ENCODE measurements at places on chromosomes 12 and 14.

GRCh38 chr12:95942101-95942523 lies 302 bp downstream of the CCDC38 start:
- no peak for DNase-seq

GRCh38 chr12:129614221-129614885 lies 289.5 kb downstream of the TMEM132D start:
- DNase-seq: peak; percentile 75

DNA sequence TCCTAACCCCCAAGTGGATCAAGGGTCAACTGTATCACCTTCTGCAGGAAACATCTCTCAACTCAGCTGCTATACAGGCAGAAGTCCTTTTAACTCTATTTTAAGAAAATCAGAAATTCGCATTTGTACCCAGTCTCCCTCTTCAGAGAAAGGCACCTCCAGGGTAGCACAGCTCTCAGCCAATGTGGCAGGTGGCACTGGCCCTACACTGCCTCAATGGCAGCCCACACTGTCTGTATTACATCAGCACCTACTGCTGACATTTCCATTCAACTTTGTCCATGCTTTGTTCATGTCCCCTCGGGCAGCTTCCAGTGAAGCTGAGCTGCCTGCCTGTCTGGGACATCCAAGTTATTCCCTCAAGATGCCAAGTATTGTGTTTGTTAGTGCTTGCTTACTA lies 8.8 kb downstream of the SPTSSA start:
- no peak for DNase-seq

GRCh38 chr12:120457133-120457532 lies 10.9 kb downstream of the GATC start:
- DNase-seq: no peak

DNA sequence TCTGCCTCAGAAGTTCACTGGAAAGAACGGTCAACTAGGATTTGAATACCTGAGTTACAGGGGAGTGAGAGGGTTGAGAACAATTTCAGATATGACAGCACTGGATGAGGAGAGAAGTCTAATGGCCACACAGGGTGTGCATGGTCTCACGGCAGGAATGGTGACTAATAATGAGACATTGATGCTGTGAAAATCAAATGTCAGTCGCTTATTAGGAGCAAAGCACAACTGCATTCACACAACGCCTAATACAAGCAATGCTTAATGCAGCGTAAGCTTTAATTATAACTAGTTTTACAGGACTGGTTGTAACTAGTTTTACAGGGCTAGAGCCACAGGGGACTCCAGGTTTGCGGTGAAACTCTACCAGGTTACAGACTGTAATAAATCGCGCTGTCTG lies 23.4 kb upstream of the PRIMA1 start:
- DNase-seq: no peak

- peak; percentile 9 for DNase-seq
These were observed 123.6 kb downstream of the SCARB1 start for GRCh38 chr12:124739953-124740561.

DNA sequence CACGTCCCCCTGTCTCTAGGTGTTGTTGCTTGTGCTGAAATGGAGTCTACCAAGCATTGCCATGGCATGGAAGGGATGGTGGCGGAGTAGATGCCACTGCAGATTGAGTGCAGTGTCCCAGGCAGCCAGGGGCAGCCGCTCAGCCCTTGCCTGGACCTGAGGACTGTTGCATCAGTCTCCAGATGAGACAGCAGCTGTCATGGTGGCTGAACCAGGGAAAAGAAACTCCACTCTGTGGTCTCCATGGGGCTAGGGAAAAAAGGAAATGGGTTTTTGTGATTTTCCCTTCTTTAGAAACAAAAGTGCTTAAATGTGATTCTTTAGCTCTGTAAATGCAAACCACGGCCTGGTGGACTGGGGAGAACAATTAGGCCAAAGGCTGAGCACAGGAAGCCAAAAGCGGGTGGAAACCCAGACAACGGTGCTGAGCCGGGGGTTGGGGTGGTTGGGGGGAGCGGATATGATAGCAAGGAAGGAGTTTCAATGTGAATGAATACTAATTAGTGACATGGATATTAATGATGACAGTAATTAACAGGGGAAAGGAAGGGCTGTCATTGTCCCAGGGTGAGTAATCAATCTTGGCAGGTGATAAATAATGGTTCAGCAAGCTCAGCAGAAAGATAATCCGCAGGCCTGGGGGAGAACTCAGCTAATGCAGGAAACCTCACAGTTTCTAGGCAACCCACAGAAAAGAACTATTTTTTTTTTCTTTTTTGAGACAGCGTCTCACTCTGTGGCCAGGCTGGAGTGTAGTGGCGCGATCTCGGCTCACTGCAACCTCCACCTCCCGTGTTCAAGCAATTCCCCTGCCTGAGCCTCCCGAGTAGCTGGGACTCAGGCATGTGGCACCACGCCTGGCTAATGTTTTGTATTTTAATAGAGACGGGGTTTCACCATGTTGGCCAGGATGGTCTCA lies 442.6 kb downstream of the DPF3 start:
- peak; percentile 13 for DNase-seq

DNA sequence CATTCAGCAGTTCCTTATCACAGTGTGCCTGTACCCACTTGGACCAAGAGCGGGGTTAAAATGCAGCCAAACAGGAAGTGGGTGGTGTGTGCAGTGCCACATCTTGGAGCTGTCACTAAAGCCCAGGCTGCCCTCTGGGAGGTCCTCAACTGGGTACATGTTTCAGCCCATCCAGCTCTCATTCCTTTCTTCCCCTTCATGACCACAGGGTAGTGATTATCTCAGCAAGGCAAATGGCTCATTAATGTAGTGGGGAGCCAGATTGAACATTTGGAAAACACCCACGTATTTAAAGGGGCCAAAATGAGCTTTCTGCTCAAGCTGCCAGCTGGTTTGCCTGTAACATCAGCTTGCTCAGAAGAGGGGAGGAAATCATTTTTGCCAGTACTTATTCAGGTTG lies 210.8 kb upstream of the BTG1 start:
- no peak for DNase-seq

DNA sequence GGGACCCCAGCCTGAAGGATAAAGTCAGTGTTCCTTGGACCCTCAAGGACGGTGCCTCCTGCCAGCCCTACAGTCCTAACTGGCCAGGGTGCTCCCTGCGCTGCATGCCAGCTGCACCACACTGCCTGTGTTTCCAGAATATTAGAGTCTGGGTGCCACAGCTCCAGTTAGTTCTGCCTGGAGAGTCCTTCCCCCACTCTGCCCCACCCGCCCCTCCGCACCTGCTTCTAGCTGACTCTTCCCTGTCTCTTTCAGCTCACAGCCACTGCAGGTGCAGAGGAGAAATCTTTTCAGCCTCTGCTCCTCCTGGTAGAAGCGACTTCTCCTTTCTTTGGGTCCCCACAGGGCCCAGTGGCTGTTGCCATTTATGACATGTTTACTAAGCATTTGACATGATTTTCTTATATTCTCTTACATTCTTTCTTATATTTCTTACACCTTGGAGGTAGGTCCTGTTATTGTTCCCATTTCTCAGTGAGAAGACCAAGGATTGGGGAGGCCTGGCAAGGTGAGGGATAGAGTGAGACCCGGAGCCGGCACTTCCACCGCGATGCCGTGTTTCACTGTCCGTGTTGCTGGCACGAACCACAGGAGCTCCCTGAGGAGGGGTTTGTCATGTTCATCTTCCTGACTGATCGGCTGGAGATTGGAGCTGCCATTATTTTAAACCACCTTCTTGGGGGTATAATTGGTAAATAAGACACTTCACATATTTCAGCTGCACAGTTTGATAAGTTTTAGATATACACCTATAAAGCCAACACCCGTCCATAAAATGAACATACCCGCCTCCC lies 29.4 kb downstream of the SYNE3 start:
- no peak for DNase-seq

DNA sequence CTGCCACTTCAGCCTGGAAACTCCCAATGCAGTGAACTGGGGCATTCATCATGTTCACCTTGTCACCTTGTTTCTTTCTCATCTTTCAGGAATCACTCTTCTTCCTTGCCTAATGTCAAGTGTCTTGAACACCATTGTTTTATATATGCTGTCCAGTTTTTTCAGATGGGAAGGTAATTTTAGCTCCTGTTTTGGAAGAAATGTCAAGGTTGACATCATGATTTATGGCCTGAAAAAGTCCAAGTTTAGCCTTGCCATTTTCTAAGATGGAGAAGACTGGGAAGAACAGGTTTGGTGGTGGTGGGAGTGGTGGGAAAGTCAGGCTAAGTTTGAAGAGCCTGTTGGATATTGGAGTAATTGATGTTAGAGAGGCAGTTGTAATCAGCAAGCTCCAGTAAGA lies 54.0 kb downstream of the ADCK1 start:
- DNase-seq: no peak

DNA sequence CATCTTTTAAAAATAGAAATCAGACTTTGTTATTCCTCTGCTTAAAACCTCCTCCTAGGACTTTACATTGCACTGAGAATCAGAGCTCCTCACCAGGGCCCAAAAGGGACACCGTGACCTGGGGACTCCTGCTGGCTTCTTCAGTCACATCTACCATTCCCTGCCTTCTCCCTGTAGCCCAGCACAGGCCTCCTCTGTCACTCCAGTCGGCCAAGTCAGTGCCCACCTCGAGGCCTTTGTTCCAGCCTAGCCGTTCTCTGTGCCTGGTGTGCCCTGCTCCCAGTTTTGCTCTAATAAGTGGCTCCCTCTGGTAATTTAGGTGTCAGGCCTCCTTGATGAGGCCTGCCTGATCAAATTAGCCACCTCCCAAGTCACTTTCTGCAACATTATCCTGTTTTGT lies 27.4 kb downstream of the CRADD start:
- no peak for DNase-seq

GRCh38 chr12:30323008-30323407 lies 372.7 kb downstream of the IPO8 start:
- no peak for DNase-seq

DNA sequence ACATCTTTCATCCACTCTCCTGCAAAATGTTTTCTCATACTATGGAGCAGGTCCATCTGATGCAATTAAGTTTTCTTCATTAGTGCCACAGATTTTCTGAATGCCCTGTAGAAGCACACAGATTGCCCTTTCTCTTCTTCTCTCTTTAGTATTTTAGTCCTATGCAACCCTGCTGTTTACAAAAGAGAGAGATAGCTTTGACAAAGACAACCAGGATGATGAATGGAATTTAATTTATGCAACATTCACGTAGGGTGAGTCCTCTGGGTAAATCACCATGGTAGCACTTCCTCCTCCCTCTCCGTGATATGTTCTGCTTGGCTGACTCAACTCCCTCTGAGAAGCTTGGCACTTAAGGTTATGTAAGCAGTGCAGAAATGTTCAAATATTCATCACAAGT lies 400.9 kb upstream of the PDE3A start:
- peak; percentile 50 for DNase-seq

DNA sequence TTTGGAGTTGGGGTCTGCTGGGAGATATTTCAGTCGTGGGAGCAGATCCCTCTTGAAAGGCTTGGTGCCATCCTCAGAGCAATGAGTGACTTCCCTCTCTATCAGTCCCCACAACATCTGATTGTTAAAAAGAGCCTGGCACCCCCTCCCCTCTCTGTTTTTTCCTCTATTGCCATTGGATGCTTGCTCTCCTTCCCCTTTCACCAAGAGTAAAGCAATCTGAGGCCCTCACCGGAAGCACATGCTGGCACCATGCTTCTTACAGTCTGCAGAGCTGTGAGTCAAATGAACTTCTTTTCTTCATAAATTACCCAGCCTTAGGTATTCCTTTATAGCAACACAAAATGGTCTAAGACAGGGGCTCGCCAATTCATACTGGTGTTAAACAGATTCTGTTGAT lies 99.1 kb upstream of the CCND2 start:
- DNase-seq: no peak

GRCh38 chr14:100120522-100121269 lies 38.7 kb downstream of the DEGS2 start:
- DNase-seq: no peak

DNA sequence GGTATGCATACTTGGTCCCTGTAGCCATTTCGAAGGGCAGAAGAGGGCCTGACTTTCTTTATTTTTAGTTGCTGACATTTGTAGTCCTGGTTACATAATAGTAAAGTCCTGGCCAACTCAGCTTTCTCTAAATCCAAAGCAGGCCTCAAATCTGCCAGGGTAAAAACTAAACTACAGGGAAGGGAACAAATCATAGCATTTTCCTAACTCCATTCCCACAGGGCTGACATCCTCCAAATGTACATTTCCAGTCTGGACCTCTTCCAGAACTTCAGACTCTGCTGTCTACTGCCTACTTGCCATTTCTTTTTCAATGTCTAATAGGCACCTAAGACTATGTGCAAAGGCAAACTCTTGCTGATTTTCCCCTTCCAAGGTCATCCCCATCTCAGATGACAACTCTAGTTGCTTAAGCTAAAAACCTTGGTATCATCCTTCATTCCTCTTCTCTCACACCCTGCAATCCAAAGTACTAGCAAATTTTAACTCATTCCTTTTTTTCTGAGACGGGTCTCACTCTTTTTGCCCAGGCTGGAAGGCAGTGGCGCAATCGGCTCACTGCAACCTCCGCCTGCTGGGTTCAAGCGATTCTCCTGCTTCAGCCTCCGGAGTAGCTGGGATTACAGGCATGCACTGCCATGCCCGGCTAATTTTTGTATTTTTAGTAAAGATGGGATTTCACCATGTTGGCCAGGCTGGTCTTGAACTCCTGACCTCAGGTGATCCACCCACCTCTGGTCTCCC lies 2.0 kb downstream of the DDIT3 start:
- DNase-seq: no peak

DNA sequence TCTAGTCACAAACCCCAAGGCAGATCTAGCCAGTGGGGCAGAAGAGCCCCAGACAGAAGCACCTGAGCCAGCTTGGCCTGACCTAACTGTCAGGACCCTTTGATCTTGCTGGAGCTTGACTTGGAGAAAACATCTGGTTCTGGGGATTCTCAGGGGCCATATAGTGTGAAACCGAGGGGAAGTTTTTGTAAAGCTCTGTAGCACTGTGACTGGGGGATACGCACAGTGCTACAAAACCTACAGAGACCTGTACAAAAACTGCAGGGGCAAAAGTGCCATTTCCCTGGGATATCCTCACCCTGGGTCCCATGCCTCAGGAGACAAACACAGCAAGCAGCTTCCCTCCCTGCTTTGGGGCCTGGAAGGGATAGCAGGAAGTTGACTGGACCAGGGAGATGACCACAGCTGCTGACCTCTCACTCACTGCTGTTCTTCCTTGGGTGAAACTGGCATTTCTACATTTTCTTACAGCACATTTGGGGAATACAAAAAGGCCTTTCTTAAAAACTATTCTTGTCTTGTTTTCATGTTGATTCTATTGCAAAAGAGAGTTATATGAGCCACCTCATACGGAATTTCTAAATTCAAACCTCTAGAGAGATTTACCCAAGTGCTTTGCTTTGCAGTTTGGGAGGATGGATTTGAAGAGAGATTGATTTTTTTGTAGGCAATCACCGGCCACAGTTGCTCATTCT lies 140.0 kb downstream of the DAD1 start:
- DNase-seq: no peak

All from RCC 7860 (cell line).